ENCODE measurements at places on chromosomes 3 and 15.

GRCh38 chr3:2543247-2543646, 444.6 kb downstream of the CNTN4 start:
- DNase-seq: no peak

DNA sequence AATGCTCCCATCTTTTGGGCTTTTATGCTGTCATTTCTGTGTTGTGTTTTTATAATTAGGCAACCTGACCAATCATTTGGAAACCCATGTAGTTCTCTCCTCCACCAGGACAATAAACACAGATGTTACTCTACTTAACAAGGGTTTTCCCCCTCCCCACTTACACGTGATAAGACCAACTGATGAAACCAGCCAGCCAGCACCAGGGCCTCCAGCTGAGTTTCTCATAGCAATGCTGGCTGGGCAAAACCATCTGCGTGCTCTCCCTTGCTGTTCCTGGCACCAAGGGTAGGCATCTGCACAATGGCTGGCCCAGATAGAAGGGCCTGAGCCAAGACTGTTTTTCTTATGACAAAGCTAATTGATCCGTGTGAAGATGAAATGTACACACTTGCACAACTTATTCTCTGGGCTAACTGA, 310.4 kb downstream of the PLCL2 start:
- DNase-seq: no peak

DNA sequence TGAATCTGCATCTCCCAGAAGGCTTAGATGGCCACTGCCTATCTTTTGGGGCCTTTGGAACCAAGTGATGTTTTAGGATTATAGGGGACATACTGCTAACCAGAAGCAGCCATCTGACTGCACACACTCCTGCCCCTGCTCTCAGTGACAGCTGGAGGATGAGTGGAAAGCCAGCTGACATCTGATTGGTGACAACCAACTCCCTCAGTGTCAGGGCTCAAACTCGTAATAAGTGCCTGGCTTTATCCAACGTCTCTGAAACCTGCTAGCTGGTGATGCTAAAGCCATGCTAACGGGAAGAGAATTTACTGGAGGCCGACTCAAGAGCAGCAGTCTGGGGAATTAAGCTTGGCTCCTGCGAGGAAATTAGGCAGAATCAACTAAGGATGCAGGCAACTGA, 35.1 kb downstream of the KY start:
- DNase-seq: no peak

- no peak for DNase-seq
Measured at GRCh38 chr15:80660119-80660518, 35.0 kb upstream of the ABHD17C start.

- DNase-seq: no peak
Measured at GRCh38 chr3:180980611-180981010, 8.9 kb downstream of the DNAJC19 start.

- DNase-seq: no peak
Measured at GRCh38 chr3:113297287-113297686, 85.9 kb downstream of the BOC start.
